Stimulated activated CD8-positive, alpha-beta memory T cell treated with anti-CD3 and anti-CD28 coated beads, Interleukin-4, amount 100 ng/mL, for 1 hour (primary cell): ENCODE measurements at places on chromosomes 7 and 10.

GRCh38 chr10:13930120-13930519 lies 343.4 kb downstream of the PRPF18 start:
- no peak for DNase-seq

- DNase-seq: no peak
Measured at GRCh38 chr10:17756557-17757217, 4.7 kb downstream of the TMEM236 start.

DNA sequence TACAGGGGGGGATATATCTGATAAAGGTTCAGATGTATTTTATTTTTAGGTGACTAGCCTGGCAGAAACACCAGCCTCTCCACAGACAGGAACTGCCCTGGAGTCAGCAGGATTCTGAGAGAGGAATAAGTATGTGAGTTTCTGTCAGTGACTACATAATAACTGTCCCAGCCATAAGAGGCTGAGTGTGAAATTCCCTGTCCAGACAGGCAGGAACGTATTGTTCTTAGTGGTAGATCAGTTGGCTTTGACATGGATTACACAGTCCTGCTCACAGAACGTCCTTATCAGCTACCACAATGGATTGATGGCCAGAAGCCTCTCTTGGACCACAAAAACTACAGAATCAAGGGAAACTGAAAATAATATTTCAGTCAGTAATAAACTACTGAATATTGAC lies 709.8 kb downstream of the PCDH15 start:
- DNase-seq: no peak

DNA sequence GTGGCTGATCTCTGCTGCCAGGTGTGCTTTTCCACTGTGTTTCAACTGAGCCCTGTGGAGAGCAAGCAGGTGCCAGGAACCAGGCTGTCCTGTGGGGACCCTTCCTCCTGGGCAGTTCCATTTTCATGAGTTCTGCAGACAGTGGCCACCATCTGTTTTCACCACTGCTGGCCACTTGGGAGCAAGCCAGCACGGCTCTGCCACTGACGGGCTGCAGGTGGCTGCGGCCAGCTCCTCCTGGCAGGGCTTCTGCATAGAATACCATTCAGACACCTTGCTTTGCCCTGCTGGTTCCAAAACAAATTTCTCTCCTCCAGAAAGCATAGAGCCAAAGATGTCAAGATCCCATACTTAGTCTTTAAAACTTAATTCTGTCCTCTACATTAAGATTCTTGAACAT lies 48.3 kb downstream of the LANCL2 start:
- no peak for DNase-seq

DNA sequence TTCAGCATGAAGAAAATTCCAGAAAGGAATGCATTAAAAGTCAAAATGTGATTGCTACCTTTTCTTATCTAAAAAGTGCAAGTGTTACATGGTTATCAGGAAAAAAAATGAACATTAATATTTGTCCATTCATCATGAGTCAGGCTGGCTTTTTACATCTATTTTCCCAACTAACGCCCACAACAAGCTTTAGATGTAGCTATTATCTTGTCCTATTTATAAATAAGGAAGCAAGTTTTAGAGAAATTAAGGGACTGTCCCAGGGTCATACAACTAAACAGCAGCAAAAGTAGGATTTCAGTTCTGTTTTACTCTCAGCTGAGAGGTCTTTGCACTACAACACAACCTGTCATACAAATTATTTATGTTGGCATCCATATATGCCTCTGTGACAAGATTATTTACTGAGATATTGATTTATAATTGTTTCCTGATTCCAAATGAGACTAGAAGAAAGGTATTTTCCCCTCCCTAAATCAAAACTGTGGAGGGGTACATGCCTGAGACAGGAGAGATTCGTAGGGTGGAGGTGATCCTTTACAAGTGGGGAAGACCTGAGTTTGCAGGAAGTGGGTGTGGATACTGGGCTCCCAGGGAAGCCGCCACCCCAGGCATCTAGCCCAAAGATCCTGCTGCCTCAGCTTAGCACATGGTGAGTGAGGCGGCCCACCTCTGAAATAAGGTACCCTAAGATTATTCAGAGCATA lies 57.2 kb upstream of the ARID5B start:
- no peak for DNase-seq

GRCh38 chr10:50439806-50440205 lies 183.9 kb downstream of the SGMS1 start:
- no peak for DNase-seq

- DNase-seq: no peak
Measured at GRCh38 chr7:123372368-123372767, 162.0 kb downstream of the IQUB start.

- DNase-seq: no peak
Measured at GRCh38 chr7:138545123-138545522, 85.1 kb downstream of the TRIM24 start.

DNA sequence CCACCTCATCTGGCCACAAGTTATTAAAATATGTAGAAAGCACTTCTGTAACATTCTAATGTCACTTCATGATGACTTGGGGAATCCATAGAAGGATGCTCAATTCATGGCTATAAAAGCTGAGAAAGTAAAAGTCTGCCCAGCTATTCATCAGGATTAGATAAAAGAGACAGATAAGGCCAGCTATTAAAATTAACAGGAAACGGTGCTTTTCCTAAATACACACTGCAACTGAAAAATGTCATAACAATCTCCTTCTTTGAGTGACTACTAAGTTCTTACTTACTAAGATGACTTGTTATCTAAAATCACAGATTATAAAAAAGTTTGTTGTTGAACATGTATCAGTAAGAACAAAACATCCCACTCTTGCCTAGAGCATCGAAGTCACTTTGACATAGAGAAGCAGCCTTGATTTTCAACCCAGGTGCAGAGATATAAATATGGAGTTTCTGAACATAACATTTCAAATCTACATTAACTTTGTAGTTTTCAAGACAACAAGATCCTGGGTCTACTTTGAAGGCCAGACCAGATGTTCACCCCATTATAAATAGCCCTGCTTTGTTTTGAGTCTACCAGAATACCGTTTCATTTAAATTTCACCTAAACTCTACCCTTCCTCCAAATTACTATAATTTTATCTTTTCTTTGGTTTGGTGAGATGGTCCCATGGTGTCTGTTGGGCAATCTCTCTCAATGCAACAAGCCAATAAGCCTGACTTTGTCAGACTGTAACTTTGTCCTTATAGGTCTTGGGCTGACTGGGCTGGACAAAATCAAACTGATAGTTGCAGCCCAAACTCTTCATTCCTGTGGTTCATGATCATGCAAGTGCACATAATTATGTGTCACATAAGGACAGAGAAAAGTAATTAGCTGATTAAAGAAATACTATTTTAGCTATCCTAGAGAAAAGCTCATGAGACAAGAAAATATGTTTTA lies 24.0 kb downstream of the HYCC1 start:
- no peak for DNase-seq

DNA sequence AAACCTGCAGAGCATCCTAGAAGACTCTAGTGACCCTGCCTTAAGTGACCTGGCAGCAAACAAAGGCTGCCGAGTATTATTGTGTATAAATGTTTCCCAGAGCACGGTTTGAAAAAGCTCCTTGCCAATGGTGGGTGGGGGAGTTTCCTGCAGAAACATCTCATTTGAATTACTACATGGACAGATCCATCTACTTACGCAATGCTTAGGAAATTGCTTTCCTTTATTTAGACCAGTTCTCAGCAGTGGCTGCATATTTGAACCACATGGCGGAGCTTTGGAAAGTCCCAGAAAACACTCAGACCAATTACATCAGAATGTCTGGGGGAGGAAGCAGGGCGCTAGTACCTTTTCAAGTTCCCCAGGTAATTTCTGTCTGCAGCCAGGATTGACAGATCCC lies 560.9 kb downstream of the SDK1 start:
- no peak for DNase-seq

DNA sequence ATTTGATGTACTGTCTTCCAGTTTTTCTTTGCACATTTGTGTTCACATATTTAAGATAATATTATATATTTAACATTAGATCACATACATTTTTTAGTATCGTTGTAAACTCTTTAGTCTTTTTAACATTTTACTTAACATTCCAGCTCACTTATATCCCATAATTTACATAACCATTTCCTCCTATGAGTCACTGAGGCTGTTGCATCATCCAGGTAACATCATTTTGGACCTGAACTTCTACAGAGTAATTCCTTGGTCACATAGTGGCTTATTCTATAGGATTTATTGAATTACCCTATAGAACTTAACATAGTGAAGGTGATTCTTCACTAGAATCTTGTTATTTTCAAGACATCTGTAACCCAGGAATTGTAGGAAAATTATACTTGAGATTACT lies 194.4 kb downstream of the POU6F2 start:
- no peak for DNase-seq

DNA sequence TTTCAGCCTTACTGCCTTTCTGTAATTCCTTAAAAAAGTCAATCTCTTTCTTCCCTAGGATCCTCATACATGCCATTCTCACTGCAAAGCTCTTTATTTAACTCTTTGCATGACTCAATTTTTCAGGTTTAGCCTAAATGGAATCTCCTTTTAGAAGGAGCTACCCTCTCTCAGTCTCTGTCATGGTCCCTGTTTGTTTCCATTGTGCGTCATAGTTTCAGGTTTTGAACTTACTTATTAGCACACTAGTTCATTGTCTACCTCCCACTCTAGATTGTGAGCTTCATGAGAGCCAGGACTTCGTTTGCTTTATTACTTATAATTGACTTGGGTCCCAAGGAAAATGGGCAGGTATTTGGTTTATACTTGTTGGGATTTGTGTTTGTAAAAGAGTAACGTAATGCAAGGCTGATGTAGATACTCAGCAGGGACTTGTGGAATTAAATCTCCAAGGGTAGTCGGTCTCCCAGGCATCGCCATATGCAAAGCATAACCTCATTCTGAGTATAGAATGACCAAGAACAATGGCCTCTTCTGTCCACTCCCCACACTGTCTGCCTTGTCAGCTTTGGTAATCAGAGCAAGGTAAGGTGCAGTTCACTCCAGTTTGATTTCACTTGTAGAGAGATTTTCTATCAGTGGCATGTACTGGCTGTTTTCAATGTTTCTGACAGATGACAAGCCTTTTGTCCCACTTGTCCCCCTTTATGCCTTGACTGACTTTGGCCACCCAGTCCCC lies 252.0 kb downstream of the SORCS3 start:
- DNase-seq: no peak

DNA sequence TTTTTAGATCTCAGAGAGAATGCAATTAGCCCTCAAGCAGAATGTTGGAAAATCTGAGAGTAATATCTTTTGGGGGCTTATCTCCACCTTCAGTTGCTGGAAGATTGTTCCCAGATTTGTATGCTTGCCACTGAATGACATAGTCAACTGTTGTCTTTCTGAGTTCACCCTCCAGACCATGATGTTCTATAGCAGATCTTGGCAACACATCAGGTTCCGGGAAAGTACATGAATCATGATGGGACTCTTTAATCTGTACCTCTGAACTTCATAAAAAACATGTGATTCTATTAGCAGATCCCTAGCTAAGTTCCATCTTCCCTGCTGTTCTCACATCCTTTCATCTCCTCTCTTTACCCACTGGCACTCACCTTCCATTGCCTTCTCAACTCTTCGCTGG lies 68.9 kb downstream of the PLCE1 start:
- no peak for DNase-seq

DNA sequence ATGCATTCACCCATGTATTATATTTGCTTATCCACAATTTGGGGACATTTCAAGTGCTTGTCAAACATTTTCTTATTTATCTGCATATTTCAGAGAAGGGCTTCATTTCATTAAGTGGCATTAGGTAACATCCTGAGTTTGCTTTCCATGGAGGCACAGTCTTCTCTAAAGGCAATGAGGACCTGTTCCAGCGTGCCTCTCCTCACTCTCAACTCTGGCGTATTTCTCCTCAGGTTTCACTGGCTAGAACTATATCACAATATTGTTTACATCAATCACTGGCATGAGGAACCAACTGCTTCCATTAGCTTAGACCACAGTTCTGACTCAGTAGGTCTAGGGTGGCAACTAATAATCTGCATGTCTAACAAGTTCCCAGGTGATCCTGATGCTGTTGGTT lies 177.2 kb downstream of the TAX1BP1 start:
- DNase-seq: no peak

- no peak for DNase-seq
Measured at GRCh38 chr7:44386139-44386913, 60.9 kb upstream of the CAMK2B start.

- no peak for DNase-seq
Measured at GRCh38 chr10:33085313-33085833, 127.3 kb upstream of the ITGB1 start.

DNA sequence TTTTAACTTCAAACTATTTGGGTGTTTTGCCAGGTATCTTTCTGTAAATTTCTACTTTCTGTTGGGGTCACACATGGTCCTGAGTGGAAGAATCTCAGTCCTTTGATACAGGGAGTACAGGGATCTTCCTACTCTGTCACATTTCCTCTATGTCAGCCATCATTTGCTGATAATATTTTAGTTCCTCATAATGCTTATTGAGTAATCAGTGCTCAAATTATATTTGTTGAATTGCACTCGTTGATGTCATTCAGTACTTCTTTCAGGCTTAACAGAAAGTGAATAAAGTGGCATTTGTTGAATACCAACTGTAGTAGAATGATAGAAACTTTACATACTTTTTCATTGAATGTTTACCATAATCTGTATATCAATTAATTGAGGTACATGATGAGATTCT lies 31.9 kb downstream of the WDR11 start:
- no peak for DNase-seq

DNA sequence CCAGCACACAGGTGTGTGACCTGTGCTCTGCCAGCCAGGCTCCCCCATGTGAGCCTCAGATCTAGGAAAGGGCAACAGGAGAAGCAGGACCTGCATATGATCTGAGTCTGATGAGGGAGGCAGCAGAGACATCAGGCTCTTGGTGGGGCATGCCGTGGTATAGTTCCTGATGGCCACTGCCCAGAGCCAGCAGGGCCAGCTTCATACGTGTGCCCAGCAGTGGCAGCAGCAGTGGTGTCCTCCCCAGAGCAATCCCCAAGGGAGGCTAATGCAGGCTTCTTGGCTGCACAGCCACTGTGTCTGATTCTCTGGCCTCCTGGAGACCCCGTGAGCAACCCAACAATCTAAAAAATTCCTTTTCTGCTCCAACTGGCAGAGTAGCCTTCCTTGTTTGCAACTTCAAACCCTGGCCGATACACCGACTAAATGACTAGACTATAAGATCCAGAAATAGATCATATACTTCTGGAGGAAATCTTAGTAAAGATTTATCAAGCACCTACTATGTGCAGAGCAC lies 230.6 kb upstream of the ZMIZ1 start:
- no peak for DNase-seq
